Upper lobe of right lung (tissue), 1 donor: ENCODE measurements at places on chromosomes 12 and 14. TPM values are rescaled to one million over a fixed set of nuclear protein-coding genes. Genes with fewer than 3 reads are reported as not detected.
A peak's percentile ranks its signal among the peaks of the same experiment; 100 is the strongest.

- DNase-seq = peak; percentile 94
These were observed at the start of gene GLTP for GRCh38 chr12:109880043-109880931. GLTP (minus strand) TSS chr12:109880541; CDS start chr12:109880374, 167 bp downstream.

GRCh38 chr14:54711812-54712464 lies 145.0 kb downstream of the SAMD4A start:
- DNase-seq = no peak

GRCh38 chr12:82314406-82314892 lies 43.7 kb downstream of the CCDC59 start:
- DNase-seq = peak; percentile 69

GRCh38 chr12:89083491-89083890 lies 268.8 kb downstream of the DUSP6 start:
- DNase-seq = no peak

The PRIM1 gene
- total RNA-seq = 9.3 TPM
